ENCODE measurements at places on chromosomes 1 and 21.

DNA sequence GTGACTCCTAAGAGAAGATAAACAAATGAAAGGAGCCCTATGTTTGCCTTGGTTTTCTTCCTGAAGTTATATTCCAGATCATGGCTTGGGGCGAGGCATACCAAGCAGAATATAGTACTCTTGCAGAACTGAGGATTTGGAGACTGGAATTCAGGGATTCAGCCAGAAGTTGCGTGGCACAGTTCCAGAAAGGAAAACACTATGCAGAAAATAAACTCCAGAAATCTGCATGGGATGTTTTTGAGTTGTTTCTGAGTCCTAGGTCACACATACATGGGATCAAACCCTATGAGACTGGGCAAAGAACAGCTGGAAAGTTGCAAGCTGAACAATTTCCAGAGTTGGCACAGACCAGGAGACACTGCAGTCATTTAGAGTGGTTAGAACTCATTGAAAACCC, 42.9 kb upstream of the IFFO2 start:
- no peak for DNase-seq

- DNase-seq = no peak
These were observed 95.0 kb downstream of the EPHB2 start for GRCh38 chr1:22805672-22806038.

DNA sequence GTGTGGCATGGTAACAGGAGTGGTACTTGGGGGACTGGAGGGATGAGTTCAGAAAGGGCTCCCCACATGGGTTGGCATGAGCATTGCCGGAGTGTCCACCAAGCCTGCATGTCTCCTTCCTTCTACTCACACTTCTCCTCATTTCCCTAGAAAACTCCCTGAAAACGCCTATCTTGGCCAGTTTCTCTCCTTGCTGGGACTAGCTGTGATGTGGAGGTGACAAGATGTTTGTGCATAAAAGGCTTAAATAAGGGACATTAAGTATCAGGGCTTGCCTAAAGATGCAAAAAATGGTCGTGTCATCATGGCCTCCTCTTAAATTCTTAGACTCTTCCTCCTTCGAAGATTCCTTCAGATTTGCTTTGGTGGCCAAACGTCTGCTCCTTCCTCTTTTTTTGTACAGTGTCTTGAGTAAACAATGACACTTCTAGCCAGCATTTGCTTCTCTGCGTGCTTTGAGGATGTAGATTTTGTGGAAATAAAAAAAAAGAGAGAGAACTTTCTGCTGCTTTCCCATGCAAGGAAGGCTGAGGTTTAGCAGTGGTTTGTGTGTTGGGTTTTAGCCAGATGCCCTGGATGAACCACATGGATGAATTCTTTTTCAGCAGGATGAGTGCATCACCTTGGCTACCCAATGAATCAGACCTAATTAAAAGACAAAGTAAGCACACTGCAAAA, 239.1 kb upstream of the IRF2BP2 start:
- no peak for DNase-seq

DNA sequence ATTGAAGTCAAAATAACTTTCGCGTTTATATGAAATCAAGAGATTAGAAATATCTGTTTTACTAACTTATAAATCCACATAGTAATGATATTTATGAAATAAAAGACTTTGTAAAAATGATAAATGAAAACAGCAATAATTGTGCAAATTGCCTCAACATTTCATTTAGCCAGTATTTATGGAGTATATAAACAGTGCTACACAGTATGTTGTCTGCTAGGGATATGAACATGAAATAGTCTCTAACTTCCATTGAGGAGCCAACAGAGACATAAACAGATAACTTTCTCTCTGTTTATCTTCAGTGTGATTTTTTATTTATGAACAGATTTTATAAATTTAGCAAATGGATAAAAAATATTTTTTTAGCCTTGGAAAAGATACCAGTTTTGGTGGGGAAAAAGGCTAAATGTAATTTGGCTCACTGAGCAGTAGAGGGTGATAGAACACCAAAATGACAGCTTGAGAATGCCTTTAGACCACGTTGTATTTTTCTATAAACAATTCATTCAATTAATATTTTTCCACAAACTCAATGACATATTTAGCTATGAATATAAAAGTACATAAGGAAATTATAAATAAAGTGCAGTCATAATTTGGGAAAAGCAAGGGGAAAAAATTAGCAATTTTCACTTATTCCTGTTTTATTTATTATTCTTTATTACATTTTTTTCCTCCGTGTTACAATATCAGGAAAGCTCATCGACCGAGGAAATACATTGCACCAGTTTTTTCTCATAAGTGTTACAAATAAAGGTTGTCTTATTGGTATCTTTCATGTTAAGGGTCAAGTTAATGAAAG, 47.5 kb upstream of the EEIG2 start:
- no peak for DNase-seq

- no peak for DNase-seq
These were observed 117.9 kb upstream of the DNAH14 start for GRCh38 chr1:224811564-224811963.

GRCh38 chr1:109149874-109150601, 36.1 kb downstream of the ELAPOR1 start:
- no peak for DNase-seq

- DNase-seq = no peak
These were observed 26.8 kb downstream of the GADD45A start for GRCh38 chr1:67711855-67712212.

DNA sequence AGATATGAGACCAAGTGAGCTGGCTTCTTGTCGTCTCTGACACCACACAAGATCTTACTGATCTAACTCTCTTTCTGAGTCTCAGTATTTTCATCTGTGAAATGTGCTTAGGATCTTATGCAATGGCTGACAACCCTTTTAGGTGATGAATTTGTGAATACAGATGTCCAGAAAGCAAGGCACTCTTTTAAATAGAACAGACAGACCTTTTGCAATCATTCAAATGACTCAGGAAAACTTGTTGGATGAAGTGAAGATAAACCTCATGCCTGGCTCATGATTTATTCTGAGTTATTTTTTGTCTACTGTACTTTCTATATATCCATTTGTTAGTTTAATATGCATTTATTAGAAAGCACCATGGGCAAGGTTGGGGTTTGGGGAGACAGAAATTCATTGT, 411.3 kb downstream of the PTPRU start:
- no peak for DNase-seq

DNA sequence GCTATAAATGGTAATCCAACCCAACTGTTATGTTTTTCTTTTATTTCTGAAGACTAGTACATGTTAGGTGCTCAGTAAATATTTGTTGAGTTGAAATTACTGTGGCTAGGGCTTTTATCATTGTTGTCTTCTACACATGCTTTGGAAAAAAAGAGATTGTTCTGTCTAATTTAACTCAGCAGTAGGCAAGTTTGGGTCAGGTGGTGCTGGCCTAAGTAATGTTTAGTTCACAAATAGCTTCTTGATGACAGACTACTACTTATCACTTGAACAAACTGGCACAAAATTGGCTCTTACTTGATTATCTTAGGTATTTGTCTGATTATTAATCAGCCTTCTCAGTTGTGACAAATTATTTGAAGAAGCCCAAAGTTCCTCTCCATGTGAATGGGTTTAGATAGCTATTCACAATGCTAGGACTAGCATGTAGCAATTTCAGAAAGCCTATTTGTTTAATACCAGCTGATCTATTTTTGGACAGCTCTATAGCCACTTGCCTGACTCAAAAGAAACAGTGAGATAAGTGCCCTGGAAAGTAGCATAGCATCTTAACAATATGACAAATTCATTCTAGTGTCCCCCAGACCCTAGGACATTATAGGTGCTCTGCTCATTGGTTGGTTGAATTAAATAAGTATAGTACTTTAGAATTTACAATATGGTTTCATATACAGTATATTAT, 32.6 kb downstream of the TMEM200B start:
- DNase-seq = no peak

DNA sequence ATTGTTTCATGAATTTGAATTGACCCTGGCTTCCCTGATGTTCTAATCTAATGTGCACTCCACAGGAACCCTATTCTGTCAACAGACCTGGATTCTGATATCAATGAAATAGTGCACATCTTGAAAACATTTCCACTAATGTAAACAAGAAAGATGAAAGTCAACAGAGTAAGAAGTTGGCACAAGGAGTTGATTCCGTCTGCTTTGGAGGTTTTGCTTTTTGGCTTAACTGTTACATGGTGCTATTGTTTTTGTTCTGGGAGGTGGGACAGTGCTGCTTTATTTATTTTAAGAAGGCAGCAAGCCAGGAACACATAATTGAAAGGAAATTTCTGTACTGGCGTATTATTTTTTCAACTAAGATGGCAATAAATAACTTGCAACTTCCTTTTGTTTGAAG, 73.3 kb downstream of the LEPR start:
- no peak for DNase-seq

DNA sequence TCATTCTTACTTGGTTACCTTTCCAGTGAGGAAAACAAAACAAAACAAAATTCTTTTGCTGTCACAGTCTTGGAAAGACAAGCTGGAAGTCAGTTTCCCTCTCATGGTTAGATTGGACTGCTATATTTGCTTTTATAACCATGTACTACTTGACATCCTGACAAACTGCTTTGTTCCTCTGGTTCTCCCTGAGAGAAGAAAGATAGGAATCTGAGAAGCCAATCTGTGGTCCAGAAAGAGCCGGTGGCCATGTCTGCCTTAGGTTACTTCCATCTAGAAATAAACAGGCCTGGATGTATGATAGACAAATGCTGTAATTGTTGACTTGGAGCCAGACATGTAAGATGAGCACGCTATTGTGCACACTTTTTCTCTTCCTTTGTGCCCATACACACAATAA, 330.0 kb downstream of the BRINP3 start:
- no peak for DNase-seq

DNA sequence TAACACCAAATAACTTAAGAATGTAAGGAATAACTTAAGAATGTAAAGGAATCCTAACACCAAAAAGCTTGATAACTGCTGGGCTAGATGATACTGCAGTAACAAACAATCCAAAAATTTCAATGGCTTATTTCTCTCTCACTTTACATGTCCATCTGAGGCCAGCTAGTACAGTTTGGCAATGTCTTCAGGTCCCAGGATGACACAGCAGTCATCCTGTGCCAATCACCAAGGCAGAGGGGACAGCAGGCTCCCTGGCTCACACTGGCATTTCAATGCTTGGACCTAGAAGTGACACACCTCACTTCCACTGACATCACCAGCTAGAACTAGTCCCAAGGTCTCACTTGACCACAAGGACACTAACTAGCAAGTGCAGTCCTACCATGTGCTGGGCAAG, 15.3 kb downstream of the DNAJC11 start:
- no peak for DNase-seq

DNA sequence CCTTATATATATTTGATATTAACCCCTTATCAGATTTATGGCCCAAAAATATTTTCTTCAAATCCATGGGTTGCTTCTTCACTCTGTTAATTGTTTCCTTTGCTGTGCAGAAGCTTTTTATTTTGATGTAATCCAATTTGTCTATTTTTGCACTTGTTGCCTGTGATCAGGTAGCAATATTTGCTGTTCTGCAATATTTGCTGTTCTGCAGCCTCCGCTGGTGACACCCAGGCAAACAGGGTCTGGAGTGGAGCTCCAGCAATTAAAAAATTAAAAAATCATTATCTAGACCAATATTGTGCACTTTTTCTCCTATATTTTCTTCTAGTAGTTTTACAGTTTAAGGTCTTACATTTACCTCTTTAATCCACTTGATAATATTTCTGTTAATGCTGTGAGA, 564.5 kb downstream of the DPYD start:
- DNase-seq = no peak

GRCh38 chr1:54310439-54311328, 95.5 kb downstream of the SSBP3 start:
- peak; percentile 18 for DNase-seq

DNA sequence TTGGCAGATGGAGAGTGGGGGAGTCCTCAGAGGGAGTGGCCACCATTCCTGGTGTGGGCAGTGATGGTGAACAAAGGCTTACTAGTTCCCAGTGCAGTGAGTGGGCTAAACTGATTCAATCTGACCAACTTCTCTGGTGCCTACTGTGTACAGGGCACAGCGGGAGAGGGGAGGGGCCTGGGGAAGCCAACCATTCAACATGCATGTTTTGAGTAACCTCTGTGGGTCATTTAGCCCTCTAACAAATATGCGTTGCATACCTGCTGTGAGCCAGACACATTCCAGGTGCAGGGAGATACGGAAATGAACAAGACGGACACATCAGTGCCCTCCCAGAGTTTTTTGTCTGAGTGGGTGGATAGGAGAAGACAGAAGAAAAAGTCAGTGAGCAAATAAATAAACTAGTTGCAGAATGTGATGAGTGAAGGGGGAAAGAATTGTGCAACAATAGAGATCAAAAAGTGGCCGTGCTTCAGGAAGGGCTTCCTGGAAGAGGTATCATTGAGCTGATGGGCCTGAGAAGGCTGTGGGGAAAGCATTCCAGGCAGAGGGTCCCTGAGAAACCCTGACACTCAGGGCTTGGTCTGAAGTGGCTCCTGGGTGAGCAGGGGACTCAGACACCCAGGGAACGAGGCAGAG, 78.8 kb downstream of the EPHB2 start:
- no peak for DNase-seq

DNA sequence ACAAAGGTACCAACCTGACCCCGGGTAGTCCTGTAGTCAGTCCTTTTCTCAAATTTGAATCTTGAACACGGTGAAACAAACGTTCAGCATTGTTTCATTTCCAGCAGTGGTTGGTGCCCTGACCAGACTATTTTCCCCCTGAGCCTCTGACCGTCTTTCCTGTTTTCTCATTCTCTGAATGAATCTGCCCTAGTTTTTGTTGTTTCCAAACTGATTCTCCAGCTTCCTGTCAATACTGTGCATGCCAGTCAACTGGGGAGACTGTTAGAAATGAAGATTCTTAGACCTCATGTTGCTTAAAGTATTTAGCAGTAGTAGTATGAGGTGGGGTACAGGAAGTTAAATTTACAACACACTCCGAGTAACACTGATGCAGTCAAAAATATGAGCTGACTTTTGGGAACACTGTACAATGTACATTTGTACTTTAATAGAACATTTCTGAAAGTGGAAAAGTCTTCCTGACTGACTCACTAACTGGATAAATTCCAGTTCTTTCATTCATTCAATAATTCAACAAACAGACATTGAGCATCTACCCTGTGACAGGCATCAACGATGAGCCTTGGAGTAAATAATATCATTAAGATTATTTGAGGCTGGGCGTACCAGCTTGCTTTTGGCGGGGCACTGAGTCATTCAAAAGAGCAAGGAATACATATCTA, 26.0 kb upstream of the ZRANB2 start:
- no peak for DNase-seq

- no peak for DNase-seq
These were observed 151.5 kb downstream of the PEX14 start for GRCh38 chr1:10626131-10626731.

Measured in T-helper 1 cell (primary cell).